ENCODE measurements at places on chromosomes 13 and 19.
A peak's percentile ranks its signal among the peaks of the same experiment; 100 is the strongest.

- no peak for DNase-seq
These were observed 5.4 kb downstream of the RSPH6A start for GRCh38 chr19:45809643-45810159.

DNA sequence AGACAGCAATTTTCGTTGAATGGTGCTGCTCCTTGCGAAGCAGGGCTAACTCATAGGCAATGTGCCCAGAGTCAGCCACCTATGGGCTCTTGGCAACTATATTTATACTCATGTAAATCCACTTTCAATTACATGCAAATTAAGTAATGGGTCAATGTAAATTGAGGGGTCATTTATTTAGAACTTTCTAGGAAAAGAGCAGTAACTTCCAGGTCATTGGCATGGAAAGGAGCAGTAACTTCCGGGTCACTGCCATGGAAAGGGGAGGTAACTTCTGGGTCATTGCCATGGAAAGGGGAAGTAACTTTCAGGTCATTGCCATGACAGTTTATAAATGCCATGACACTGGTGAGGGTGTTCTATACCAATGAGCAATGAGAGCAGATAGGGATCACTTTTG, 11.6 kb downstream of the KLK4 start:
- DNase-seq: no peak

GRCh38 chr19:7856679-7857663, 17.2 kb downstream of the PRR36 start:
- peak; percentile 42 for DNase-seq

- no peak for DNase-seq
These were observed 9.9 kb upstream of the ZNF90 start for GRCh38 chr19:20067943-20068342.

DNA sequence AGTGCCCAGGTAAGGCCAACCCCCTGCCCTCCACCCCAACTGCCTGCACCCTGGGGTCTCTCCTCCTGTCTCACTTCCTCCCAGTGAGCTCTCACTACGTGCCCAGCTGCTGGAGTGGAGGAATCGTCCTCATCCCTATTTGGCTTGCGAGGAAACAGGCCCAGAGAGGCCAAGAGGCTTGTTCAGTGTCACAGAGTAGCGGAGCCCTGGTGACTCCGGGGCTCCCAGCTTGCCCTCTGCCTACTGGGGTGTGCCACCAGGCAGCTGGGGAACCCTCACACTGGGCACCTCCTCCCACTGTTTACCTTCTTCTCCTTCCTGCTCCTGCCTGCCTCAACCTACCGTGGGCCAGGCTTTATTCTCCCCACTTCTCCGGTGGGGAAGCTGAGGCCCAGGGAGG, 5.6 kb downstream of the TMED1 start:
- no peak for DNase-seq

- DNase-seq: no peak
These were observed 12.5 kb downstream of the DOCK9 start for GRCh38 chr13:98965325-98965724.

- no peak for DNase-seq
These were observed 32.6 kb downstream of the RUBCNL start for GRCh38 chr13:46354156-46355087.

DNA sequence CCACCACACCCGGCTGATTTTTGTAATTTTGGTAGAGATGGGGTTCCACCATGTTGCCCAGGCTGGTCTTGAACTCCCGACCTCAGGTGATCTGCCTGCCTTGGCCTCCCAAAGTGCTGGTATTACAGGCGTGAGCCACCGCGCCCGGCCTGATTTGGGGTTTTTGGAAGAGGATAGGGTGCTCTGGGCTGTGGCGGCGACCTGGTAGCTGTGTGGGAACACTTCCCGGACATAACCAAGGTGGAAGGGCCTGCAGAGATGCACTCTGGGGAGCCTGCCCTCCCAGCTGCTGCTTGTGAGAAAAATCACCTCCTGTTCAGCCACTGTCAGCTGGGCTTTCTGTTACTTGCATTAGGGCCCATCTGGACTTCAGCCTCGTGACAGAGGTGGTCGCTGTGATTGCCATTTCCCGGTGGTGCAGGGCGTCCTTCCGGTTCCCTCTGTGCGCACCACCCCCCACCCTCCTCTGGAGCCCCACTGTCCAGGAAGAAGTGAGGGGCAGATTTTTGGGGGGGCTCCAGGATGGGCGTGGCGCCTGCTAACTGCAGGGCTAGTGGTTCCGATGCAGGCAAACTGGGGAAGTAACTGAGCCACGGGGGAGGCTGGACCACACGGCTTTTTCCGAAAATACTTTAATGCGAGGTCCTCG, 7.5 kb downstream of the IL4I1 start:
- DNase-seq: no peak

DNA sequence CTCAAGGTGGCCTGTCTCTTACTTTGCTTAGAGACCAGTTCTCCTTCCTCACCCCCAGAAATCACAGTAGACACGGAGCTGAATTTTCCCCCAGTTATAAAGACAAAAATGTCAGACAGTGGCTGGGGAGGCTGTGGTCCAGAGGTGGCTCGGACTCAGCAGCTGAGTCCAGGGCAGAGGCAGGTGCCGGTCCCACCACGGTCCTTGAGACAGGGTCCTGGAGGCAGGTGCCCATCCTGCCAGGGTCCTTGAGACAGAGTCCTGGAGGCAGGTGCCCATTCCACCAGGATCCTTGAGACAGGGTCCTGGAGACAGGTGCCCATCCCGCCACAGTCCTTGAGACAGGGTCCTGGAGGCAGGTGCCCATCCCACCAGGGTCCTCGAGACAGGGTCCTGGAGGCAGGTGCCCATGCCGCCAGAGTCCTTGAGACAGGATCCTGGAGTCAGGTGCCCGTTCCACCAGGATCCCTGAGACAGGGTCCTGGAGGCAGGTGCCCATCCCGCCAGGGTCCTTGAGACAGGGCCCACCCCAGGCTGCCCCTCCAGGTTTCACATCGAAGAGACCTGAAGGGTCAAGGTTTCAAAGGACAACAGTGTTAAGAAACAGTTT, 23.1 kb downstream of the PEPD start:
- peak; percentile 19 for DNase-seq

DNA sequence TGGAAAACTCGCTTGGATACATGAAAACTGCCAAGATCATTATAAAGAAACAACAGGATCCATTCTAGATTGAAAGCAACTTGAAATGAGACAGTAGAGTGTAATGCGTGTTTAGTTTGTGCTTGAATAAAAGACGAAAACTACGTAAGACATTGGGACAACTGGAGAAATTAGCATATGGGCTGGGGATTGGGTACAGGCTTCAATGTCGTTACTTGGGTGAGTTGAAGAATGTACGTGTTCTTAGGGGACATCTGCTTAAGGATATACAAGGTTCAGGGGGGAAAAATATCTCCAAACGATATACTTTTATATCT, 471 bp upstream of the ERVK3-1 start:
- no peak for DNase-seq

- no peak for DNase-seq
These were observed 13.2 kb upstream of the EID2 start for GRCh38 chr19:39553082-39553652.

DNA sequence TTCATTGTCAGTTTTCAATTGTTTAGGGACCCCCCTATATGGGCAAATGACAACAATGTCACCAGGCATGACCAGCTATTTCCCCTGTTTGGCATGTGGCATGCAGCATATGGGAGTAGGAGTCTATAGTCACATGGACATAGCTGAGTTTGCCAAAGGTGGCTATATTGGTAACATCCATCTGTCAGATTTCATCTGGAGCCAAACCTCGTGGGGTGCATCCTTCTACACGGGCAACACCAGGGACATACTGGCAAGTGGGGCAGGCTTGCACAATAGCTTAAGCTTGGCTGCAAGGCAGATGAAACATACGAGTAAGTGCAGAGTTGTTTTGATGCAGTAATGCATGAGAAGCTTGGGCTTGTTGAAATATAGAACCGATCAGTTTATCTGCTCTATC, 24.5 kb upstream of the ZNF816 start:
- no peak for DNase-seq

GRCh38 chr13:33876716-33877394, 58.9 kb downstream of the RFC3 start:
- no peak for DNase-seq

- no peak for DNase-seq
These were observed 124.5 kb downstream of the KCTD15 start for GRCh38 chr19:33921165-33921564.

DNA sequence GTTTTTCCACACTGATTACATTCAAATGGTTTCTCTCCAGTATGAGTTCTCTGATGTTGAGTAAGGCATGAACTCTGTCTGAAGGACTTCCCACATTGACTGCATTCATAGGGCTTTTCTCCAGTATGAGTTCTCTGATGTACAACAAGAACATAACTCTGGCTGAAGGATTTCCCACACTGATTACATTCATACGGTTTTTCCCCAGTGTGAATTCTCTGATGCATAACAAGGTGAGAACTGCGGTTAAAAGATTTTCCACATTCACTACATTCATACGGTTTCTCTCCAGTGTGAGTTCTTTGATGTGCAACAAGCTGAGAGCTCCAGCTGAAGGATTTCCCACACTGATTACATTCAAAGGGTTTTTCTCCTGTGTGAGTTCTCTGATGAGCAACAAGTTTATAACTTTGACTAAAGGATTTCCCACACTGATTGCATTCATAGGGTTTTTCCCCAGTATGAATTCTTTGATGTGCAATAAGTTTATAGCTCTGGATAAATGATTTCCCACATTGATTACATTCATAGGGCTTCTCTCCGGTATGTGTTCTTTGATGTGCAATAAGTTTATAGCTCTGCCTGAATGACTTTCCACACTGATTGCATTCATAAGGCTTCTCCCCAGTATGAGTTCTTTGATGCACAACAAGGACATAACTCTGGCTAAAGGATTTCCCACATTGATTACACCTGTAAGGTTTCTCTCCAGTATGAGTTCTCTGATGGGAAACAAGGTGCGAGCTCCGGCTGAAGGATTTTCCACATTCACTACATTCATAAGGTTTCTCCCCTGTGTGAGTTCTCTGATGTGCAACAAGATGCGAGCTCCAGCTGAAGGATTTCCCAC, 23.5 kb downstream of the ZNF180 start:
- no peak for DNase-seq

GRCh38 chr19:2303211-2303798, 4.6 kb downstream of the LINGO3 start:
- no peak for DNase-seq

GRCh38 chr19:40705362-40705651, 11.4 kb downstream of the COQ8B start:
- no peak for DNase-seq

GRCh38 chr19:2171349-2172145, 7.8 kb downstream of the DOT1L start:
- no peak for DNase-seq

DNA sequence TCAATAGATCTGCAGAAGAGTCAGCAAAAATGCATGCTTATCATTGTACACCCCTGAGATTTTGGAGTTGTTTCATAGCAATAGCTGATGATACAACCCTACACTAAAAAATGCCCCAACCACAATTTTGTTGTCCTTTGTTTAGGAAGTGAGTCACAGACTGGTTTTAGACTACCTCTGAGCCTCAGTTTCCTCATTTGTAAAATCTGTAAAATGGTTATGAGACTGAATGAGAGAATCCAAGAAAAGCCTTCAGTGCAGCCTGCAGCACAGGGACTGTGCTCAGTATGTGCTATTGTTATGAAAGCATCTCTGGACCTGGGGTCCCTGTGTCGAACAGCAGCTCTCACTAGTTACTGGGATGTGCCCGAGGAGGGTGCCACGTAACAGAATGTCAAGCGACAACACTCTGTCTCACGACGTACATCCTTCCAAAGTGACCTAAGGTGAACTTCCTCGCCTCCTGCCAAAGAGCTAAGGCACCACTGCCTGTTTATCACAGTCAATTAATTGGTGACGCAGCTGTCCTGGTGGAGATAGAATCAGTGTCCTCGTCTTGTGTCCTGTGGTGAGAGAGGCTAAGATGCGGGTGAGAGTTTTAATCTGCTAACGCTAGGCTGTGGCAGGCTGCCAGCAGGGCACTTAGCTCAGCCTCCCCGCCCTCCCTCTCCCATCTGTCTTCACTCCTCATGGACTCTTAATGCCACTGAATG, 18.1 kb downstream of the DHRS12 start:
- no peak for DNase-seq

GRCh38 chr13:106118050-106118449, 417.4 kb downstream of the EFNB2 start:
- no peak for DNase-seq

- no peak for DNase-seq
These were observed 1.5 kb upstream of the TRPC4 start for GRCh38 chr13:37870895-37871550.

DNA sequence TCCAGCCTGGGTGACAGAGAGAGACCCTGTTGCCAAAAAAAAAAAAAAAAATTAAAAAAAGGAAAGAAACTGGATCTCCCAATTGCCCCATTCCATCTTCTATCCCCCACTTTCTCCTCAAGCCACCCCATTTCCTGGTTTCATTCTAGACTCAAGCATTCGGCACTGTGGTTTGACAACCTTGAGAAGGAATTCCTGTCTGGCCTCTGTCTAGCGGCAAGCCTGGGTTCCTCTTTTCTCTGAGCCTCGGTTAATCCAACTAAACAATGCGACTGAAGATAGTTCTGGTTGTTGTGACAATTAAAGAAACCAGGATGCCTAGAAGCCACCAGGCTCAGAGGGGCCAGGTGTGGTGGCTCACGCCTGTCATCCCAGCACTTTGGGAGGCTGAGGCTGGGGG, 3.3 kb upstream of the C3 start:
- DNase-seq: no peak

- no peak for DNase-seq
These were observed 31.9 kb downstream of the RFXAP start for GRCh38 chr13:36850790-36851438.

- DNase-seq: no peak
These were observed 632 bp upstream of the MTIF3 start for GRCh38 chr13:27450921-27451471.

DNA sequence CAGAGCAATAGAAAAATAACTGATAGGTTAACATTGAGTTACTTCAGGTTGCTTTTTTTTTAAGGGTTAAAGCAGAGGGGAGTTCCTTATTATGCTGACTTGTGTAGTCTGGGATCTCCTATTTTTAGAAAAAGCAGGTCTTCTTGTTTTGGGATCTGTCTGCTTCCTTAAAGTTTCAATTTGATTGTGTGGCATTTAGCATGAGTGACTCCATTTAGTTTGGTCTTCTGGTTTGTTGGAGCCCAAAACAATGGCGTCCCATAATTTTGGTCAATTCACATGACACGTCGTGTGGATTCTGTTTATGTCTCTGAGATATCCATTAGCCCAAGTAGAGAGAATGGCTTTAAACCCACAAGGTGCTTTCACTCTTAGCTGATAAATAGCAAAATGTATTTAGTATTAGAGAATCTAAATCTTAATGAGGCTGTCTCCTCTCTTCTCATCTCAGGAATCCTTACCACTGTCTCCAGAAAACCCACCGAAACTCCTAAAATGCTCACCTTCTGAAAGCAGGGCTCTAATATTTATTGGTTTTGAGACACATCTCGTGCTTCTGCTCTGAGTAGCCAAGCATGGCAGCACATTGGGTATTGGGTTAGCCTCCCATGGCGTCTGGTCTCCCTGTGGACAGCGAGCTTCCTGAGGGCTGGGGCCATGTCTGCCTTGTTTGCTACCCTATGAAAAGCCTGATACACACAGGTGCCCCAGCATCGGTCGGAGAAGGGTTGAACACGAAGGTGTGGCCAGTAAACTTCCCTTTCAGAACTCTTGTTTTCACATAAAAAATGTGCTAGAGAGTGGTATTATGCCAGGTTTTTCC, 67.2 kb upstream of the GPR183 start:
- no peak for DNase-seq

- no peak for DNase-seq
These were observed 4.7 kb upstream of the GJB2 start for GRCh38 chr13:20197361-20197834.
